Esophagus muscularis mucosa (tissue), 4 donors: ENCODE measurements at places on chromosomes 16 and 17.

DNA sequence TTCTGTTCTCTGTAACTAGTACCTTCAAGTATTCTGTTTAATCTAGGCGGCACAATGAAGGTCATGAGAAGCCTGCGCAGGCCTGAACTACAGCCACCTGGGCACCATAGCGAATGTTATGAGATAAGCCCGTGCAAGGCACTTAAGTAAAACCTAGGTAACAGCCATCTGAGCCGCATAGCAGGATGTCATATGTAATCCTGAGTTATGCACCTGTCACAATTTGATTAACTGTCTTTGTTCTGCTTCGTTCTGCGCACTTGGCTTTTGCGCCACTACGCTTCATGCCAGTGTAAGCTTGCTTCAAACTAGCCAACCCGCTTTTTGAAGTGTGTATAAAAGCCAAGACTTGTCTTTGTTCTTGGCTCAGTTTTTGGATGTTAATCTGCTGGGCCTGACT lies 449.8 kb downstream of the KCNJ18 start:
- no peaks in the 10 kb centered on the region for H3K27me3 ChIP-seq
- H3K4me1 ChIP-seq = no peaks in the 10 kb centered on the region
- H3K36me3 ChIP-seq = no peaks in the 10 kb centered on the region
- no peak overlapping the region for H3K27ac ChIP-seq

- H3K27ac ChIP-seq = no peak overlapping the region
- peaks cover under 1% of the 10 kb centered on the region for H3K36me3 ChIP-seq
- DNase-seq = no peak
- no peak overlapping the region for H3K4me3 ChIP-seq
- H3K4me1 ChIP-seq = peaks cover 51% of the 10 kb centered on the region
- H3K27me3 ChIP-seq = no peaks in the 10 kb centered on the region
Observed at GRCh38 chr17:29707212-29707571, 84.5 kb upstream of the CORO6 start.

DNA sequence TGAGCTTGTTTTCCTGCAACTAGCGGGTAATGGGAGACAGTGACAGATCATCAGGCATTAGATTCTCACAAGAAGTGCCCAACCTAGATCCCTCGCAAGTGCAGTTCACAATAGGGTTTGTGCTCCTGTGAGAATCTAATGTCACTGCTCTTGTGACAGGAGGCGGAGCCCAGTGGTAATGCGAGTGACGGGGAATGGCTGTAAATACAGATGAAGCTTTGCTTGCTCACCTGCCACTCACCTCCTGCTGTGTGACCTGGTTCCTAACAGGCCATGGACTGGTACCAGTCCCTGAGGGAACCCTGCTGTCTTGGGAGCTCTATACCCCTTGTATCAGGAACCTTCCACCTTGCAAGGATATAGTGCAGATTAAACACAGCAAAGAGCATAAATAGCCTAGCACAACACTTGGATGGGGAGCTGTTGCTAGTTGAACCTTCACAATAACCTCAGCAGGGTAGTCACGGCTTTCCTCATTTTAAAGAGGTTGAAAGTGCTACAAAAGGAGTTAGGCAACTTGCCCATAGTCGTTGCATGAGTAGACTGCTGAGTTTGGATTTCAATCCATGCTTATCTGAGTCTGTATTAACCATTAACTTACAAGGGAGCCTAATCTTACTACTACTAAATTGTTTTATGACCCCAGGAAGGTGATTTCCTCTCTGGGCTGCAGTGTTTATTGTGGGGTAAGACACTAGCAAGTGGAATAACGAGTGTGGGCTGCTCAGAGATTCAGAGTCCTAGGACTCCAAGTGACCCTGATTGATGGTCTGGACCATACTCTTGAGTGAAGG lies 156.6 kb upstream of the ZFHX3 start:
- H3K36me3 ChIP-seq = no peaks in the 10 kb centered on the region
- no peak overlapping the region for H3K27ac ChIP-seq
- H3K4me3 ChIP-seq = no peak overlapping the region
- DNase-seq = no peak

DNA sequence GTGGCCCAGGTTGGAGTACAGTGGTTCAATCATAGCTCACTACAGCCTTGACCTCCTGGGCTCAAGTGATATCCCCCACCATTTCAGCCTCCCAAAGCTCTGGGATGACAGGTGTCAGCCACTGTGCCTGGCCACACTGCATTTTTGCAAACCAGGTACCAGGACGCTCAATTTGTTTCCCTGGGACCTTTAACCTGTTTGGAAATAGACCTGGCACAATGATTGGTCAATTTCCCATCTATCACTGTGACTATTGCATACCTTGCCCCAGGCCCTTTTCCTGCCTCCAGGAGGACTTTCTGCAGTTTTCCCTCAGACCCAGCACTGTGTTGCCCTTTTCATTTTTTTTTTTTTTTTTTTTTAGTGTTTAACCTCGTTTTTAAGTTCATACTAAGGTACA lies 11.1 kb upstream of the FUS start:
- no peaks in the 10 kb centered on the region for H3K27me3 ChIP-seq
- no peak for DNase-seq
- no peaks in the 10 kb centered on the region for H3K36me3 ChIP-seq
- H3K4me1 ChIP-seq = no peaks in the 10 kb centered on the region
- H3K27ac ChIP-seq = no peak overlapping the region

DNA sequence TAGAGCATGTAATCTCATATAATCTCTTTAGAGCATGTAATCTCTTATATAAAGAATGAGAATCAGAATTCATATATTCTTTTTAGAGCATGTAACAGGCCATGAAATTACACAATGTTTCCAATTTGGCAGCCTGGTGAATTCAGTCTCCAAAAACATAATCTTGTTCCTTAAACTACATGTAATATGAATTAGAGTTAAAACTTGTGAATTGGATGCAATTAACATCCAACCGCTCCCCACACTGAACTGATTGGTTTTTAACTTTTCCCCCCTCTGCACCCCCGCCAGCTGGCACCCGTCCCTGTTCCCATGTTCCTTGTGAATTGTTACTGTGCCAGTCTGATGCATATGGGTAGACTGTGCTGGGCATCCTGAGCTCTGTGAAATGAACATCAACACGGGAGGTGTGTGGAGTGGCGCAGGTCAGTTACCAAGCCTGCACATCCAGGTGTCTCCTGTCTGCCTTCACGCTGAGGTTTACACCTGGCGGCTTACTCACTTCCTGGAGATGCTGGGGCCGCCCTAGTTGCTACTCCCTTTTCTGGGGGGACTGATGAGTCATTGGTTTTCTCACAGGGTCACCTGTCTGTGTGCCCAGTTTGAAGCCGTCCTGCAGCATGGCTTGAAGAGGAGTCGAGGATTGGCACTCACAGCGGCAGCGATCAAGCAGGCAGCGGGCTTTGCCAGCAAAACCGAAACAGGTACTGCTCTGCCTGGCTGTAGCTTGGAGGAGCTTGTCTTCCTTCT lies 50.4 kb downstream of the SNX29 start:
- no peak overlapping the region for H3K27ac ChIP-seq
- no peaks in the 10 kb centered on the region for H3K4me1 ChIP-seq
- no peak overlapping the region for H3K4me3 ChIP-seq
- H3K36me3 ChIP-seq = peaks cover 13% of the 10 kb centered on the region
- no peak for DNase-seq

DNA sequence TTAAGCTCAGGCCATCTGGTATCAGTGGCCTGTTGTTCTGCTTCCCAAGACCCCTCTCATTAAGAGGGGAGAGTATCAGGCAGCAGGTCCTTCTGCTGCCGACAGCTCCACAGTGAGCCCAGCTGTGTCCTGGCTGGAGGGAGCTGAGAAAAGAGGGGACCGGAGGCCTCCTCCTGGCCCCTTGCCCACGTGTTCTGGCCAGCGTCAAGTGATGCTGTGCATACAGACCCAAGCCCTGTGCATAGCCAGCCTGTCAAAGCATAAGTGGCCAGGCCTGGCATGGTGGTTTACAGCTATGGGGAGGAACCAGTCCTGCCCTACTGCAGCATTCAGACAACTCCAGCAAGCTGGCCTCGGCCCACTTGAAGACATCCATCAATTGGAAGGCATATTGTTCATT lies 48.0 kb downstream of the ABCC6 start:
- no peaks in the 10 kb centered on the region for H3K4me1 ChIP-seq
- no peak overlapping the region for H3K4me3 ChIP-seq
- no peak for DNase-seq
- no peaks in the 10 kb centered on the region for H3K27me3 ChIP-seq

- no peaks in the 10 kb centered on the region for H3K4me1 ChIP-seq
- H3K27me3 ChIP-seq = no peaks in the 10 kb centered on the region
- DNase-seq = no peak
- H3K36me3 ChIP-seq = no peaks in the 10 kb centered on the region
Observed at GRCh38 chr17:41061964-41062363, 2.0 kb upstream of the KRTAP2-3 start.

DNA sequence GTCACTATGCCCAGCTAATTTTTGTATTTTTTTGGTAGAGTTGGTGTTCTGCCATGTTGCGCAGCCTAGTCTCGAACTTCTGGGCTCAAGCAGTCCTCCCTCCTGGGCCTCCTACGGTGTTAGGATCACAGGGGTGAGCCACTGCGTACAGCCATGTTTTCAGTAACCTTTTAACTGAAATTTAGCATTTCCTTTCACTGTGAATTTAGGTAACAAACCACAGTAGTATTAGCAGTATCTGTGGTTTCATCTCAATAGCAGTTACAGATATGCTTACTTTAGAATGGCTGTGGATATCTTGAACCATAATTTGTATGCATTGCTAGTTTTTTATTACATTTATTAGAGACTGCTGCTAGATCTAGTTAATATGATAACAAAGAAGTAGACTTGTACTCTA lies 4.3 kb upstream of the RANGRF start:
- H3K4me3 ChIP-seq = no peak overlapping the region
- no peaks in the 10 kb centered on the region for H3K27me3 ChIP-seq
- DNase-seq = no peak
- peaks cover 7% of the 10 kb centered on the region for H3K4me1 ChIP-seq
- H3K27ac ChIP-seq = no peak overlapping the region
- H3K36me3 ChIP-seq = no peaks in the 10 kb centered on the region

DNA sequence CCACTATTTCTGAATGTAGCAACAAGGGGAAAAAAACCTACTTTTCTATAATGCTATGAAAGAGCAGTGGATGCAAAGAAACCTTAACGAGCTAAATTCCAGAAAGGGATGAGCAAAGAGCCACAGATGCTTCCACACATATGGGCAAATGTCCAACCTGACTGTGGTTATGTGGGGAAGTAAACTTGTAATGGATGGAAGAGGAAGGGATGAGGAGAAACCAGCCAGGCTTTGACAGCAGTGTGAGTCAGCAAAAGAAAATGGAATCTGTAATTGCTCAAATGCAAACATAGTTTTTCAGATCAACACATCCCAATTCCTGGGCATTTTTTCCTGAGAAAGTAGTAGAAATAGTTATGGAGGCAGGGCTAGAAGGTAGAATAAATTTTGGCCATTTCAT lies 204.8 kb upstream of the CPHXL start:
- DNase-seq = no peak
- no peaks in the 10 kb centered on the region for H3K4me1 ChIP-seq
- no peaks in the 10 kb centered on the region for H3K27me3 ChIP-seq
- no peak overlapping the region for H3K4me3 ChIP-seq

GRCh38 chr17:80871341-80871740 lies 120.3 kb upstream of the CHMP6 start:
- H3K4me1 ChIP-seq = no peaks in the 10 kb centered on the region
- H3K27me3 ChIP-seq = no peaks in the 10 kb centered on the region
- no peak overlapping the region for H3K4me3 ChIP-seq
- H3K36me3 ChIP-seq = peaks cover 28% of the 10 kb centered on the region

GRCh38 chr17:58786586-58787295 lies 31.1 kb downstream of the PPM1E start:
- no peak for DNase-seq
- H3K27ac ChIP-seq = no peak overlapping the region
- H3K27me3 ChIP-seq = no peaks in the 10 kb centered on the region
- no peak overlapping the region for H3K4me3 ChIP-seq
- H3K36me3 ChIP-seq = no peaks in the 10 kb centered on the region

DNA sequence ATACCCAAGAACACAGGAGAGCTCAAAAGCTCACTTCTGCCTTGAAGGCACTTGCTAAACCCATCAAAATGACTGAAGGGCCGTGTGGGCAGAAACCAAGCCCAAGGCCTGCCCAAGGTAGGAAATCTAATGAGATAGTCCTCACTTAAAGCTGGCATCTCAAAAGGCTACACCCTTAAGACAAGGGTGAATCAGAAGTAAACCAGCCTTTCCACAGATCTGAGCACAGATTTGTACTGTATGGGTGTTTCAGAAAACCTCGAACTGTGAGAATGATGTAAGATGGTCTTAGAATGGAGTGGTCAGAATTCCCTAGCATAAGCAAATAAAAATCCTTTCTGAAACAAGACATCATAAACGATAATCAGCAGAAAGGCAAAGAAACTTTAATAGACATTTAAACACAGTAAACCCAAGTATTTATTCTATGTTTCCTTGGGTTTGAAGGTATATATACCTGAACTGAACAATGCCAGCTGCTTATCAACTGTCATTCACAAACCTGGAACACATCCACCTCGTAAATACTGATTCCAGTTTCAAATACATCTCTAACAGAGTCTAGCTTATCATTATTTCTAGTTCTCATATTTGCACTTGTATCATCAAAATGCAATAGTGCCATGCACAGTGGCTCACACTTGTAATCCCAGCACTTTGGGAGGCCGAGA lies 37.8 kb downstream of the GLG1 start:
- DNase-seq = no peak
- no peaks in the 10 kb centered on the region for H3K27me3 ChIP-seq
- peaks cover 43% of the 10 kb centered on the region for H3K4me1 ChIP-seq

DNA sequence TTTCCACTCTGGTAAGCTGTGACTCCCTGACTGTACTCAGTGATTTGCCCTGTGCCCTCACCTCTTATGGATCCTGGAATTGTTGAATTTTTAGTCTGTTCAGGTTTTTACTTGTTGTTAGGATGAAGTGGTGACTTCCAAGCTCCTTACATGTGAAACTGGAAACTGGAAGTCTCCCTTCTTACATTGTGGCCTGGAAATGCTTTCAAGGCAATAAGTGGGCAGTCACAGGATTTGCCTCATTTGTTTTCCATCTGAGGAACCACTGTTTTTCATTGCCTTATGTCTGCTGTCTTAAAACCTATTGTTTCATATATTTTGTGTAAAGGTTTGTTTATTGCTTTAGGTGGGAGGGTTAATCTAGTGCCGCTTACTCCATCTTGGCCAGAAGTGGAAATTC lies 155.8 kb downstream of the CYB561 start:
- H3K27me3 ChIP-seq = no peaks in the 10 kb centered on the region
- no peaks in the 10 kb centered on the region for H3K4me1 ChIP-seq
- no peak for DNase-seq
- H3K27ac ChIP-seq = no peak overlapping the region

DNA sequence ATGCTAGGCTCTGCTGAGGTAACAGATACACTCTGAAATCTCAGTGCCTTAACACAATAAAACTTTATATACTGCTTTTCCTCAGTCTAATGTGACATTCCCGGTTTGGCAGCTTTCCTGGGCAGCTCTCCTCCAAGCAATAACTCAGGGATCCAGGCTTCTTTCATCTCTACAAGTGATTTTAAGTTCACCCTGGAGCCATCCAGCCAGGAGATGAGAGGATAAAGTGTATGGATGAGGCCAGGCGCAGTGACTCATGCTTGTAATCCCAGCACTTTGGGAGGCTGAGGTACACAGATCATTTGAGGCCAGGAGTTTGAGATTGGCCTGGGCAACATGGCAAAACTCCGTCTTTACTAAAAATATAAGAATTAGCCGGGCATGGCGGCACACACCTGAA lies 147.2 kb downstream of the UTP18 start:
- H3K4me3 ChIP-seq = no peak overlapping the region
- H3K27me3 ChIP-seq = no peaks in the 10 kb centered on the region
- no peak overlapping the region for H3K27ac ChIP-seq
- no peak for DNase-seq

- H3K27me3 ChIP-seq = peaks cover 56% of the 10 kb centered on the region
- peak; percentile 89 for DNase-seq
- H3K36me3 ChIP-seq = no peaks in the 10 kb centered on the region
- H3K4me3 ChIP-seq = no peak overlapping the region
- no peak overlapping the region for H3K27ac ChIP-seq
Observed at GRCh38 chr17:79624718-79625478, 14.0 kb upstream of the RBFOX3 start.
